ENCODE measurements at places on chromosomes 4 and X.

GRCh38 chr4:159269116-159269515 is 166.2 kb downstream of the RAPGEF2 start:
- no peak for DNase-seq

DNA sequence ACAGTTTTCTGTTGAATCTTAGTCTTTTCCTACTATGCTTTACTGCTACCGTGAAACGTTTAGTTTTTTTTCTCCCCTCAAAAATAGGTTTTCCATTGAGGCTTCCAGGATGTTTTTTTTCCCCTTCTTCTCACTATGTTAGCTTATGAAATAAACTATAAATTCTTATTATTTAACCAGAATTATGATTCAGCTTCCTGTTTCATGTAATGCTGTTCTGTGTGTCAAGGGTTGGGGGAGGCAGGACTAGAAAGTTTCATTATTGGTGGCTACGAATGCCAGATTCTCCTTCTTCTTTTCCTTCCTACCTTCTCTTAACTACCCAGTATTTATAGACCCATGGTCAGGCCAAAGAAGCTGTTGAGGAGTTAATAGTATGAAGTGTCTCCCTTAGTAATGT is 11.8 kb downstream of the CLCN5 start:
- no peak for DNase-seq

DNA sequence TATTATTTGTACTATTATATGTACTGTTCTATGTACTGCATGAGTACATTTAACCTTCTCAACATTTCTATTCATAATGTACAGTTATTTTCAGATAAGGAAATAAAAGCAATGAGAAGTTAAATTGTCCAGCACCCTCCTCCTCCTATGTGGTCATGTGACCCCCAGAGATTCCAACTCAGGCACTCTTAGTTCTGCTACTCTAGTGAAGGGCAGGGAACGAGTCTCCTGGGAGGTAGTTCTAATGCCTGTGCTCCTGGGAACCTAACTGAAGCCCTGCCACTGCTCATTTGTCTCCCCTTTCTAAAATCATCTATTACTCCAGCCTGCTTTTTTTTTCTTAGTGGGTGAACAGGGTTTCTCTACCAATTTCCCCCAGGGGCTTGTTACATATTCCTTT is 105.9 kb upstream of the GPRIN3 start:
- no peak for DNase-seq

- DNase-seq, result no peak
Observed at GRCh38 chr4:53484911-53485657, 106.2 kb downstream of the LNX1 start.
